ENCODE measurements at places on chromosomes 4 and X.

DNA sequence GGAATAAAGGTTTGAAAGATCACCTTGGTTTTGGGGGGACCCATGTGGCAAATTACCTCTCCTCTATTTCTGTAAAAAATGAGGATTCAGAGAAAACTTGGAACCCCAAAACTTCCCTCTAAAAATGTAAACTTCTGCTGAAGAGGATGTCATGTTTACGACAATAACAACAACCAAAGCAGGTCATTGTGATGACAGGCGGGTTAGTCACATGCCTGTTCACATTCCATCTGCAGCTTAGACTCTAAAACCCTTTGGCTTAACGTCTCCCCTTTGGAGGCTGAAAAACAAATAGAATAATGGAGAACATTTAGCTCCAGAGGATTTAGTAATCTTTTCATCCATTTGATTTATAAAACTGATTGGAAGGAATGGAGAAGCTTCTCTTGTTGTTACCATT lies 75.0 kb upstream of the FAM9C start:
- DNase-seq: peak; percentile 64

DNA sequence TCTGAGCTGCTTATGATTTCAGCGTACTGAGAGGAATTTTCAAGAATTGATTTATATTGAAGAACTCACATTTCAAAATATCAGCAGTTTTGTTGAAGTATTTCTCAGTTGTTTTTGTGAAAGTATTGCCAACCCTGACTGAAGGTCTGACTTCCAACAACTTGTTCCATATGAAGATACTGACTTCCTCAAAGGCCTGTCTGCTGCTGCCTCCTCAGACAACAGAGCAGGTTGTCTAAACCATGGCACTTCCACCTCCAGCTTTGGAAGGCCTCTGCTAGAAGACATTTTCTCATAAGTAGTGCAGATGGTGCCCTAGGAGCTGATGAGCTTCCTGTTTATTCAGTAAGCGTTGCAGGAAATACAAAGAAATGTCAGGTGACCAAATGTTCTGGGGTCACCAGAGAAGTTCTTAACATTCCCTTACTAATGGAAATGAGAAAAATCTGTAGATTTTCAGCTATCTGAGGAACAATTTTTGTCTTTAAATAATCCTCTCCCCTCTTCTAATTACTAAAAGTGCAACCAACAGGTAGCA lies 28.8 kb downstream of the FGF2 start:
- no peak for DNase-seq

DNA sequence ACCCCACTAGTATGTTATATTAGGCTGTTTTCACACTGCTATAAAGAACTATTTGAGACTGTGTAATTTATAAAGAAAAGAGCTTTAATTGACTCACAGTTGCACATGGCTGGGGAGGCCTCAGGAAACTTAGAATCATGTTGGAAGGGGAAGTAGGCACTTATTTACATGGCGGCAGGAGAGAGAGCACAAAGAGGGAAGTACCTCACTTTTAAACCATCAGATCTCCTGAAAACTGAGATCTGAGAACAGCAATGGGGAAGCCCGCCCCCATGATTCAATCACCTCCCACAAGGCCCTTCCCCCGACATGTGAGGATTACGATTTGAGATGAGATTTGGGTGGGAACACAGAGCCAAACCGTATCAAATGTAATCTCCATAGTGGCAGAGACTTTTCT lies 45.4 kb upstream of the XK start:
- no peak for DNase-seq

DNA sequence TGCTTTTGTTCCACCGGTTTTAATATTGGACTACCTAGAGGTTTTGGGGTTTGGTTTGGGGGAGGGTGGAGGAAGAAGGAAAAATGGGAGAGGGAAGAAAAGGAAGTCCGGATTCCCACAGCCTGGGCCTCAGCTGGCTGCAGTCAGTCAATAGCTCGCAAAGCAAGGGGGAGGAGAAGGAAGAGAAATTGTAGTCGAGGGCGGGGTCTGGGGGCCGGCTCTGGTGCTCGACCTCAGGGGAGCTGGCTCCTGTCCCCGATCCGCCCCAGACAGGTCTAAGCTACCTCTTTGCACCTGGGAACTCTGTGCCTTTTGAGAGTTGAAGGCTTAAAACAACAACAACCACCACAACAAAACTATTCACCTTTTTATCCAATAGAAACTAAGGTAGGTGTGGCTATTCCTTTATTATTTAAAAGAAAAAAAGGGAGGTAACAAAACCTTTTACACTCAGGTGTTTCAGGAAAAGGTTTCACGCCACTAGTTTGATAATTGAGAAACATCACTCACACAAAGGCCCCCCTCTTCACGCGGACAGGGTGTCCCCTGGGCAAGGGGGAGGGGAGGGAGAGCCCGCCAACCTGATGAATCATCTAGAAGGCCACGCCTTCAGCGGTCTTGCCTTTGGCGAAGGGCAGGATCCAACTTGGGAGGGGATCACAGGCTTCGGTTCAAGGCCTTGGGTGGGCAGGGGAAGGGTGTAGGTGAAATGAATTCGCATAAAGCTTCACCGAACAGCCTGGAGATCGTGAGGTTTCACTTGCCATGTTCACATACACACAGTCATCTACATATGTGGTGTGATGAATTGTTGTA lies 1.6 kb upstream of the LNX1 start:
- DNase-seq: no peak

- no peak for DNase-seq
Measured at GRCh38 chr4:127491571-127491970, 141.2 kb upstream of the INTU start.

GRCh38 chr4:184932343-184932742 lies 85.9 kb upstream of the HELT start:
- DNase-seq: no peak

- no peak for DNase-seq
Measured at GRCh38 chr4:154953691-154954090, 172.6 kb downstream of the RBM46 start.

DNA sequence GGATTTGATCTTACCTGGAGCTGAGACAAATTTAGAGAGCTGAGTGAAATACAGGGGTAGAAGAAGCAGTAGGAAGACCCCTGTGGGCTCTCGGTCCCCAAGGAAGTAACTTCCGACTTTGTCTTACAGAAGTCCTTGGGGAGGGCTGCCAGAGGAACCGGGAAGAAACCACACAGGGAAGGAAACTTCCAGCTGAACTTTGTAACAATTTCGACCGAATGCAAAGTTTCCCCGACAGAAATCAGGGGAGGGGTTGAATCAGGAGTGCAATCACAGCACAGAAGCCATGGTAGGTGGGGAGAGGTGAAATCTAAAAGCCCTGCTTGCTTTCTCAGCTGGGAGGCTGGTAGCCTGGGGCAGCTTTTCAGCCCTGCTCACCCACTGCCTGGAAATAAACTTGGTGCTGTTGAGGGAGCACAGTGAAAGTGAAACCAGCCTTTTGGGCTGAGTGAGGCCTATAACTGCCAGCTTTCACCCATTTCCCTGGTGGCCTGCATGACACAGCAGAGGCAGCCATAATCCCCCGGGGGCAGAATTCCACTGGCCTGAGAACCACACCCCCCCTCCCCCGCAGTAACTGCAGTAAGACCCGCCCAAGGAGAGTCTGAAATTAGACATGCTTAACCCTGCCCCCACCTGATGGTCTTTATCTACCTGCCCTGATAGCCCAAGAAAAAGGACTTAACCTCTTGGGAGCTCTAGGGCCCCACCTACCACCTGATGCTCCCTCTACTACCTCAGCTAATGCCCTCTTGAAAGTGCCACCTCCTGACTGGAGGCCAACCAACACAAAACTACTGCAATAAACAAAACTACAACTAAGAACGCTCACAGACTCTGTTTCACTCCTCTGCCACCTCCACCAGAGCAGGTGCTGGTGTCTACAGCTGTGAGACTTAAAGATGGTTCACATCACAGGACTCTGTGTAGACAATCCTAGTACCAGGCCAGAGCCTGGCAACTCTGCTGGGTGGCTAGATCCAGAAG lies 248.2 kb downstream of the PARM1 start:
- peak; percentile 48 for DNase-seq

GRCh38 chr4:119833611-119834010 lies 205.0 kb upstream of the PDE5A start:
- peak; percentile 1 for DNase-seq

DNA sequence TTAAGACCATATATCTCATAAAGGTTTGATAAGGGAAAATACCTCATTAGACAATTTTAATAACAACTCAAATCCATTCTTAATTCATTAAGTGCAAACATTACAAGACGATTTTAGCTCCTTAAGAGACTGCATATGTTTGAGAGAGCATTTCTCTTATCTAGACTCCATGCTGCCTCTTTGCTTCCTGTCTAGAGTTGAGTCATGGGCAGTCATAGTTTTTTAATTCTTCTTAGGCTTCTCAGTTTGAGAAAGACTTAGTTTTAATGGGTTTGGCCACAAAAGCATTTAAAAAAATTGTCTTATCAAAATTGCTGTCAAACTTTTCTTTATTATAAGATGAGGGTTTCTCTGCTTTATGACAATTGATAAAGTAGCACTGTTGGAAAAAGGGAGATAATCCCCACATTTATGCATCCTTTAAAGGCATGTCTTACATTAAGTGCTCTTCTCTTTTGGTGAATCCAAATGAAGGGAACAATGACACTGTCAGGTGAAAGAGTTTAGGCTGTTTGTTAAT lies 713.4 kb downstream of the PCDH18 start:
- no peak for DNase-seq

GRCh38 chr4:110628663-110629213 lies 5.9 kb upstream of the PITX2 start:
- DNase-seq: no peak

- peak; percentile 93 for DNase-seq
Measured at GRCh38 chr4:173252024-173252935, 81.9 kb downstream of the HMGB2 start.

GRCh38 chrX:2969021-2969420 lies 37.3 kb upstream of the ARSH start:
- no peak for DNase-seq

GRCh38 chr4:38752372-38752940 lies 30.3 kb downstream of the TLR10 start:
- DNase-seq: peak; percentile 54

DNA sequence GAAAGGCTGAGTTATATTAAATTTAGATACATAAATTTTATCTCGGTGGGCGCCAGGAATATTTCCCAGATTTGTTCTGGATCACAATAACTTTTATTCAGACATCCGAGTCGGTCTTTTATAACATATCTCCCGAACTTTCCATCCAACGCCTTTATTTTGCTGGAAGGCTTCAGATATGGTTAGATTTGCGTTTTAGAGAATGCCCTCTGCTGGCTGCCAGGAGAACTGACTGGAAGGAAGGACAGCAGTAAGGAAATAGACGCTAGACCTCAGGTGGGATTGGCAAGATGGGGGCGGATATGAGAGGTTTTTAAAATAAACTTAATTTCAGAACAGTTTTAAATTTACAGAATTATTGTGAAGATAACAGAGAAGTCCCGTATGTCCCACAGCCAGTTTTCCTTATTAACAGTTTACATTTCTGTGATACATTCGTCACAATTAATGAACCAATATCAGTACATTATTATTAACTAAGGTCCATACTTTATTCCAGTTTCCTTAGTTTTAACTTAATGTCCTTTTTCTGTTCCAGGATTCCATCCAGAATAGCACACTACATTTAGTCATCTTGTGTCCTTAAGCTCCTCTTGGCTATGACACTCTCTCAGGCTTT lies 4.6 kb upstream of the KANTR start:
- peak; percentile 76 for DNase-seq

GRCh38 chrX:19331831-19332230 lies 11.9 kb upstream of the PDHA1 start:
- no peak for DNase-seq

DNA sequence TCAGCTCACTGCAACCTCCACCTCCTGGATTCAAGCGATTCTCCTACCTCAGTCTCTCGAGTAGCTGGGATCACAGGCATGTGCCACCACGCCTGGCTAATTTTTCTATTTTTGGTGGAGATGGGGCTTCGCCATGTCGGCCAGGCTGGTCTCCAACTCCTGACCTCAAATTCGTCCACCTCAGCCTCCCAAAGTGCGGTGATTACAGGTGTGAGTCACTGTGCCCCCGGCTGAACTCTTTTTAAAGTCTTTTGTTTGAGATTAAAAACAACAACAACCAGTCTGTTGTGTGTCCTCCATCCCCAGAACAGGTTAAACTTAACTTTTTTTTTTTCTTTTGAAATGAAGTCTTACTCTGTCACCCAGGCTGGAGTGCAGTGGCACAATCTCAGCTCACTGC lies 36.3 kb upstream of the RBPJ start:
- DNase-seq: no peak

DNA sequence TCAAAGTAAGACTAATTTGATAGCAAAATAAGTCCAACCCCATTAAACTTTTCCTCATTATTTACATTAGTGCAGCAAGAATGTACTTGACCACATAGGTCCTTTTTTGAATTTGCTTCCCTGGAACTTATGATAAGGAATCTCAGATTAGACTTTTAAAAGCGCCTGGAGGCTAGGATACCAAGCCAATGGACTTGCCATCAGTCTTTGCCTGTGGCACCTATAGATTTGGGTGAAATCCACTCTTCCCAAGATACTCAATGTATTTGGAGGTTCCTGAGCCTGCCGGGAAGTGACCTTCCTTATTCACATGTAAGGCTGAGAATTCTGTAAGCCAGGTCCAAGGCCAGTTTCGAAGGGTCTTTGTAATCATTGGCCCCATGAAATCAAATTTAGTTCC lies 553.6 kb downstream of the ADGRL3 start:
- no peak for DNase-seq

GRCh38 chr4:97770222-97770621 lies 373.1 kb downstream of the STPG2 start:
- DNase-seq: no peak

DNA sequence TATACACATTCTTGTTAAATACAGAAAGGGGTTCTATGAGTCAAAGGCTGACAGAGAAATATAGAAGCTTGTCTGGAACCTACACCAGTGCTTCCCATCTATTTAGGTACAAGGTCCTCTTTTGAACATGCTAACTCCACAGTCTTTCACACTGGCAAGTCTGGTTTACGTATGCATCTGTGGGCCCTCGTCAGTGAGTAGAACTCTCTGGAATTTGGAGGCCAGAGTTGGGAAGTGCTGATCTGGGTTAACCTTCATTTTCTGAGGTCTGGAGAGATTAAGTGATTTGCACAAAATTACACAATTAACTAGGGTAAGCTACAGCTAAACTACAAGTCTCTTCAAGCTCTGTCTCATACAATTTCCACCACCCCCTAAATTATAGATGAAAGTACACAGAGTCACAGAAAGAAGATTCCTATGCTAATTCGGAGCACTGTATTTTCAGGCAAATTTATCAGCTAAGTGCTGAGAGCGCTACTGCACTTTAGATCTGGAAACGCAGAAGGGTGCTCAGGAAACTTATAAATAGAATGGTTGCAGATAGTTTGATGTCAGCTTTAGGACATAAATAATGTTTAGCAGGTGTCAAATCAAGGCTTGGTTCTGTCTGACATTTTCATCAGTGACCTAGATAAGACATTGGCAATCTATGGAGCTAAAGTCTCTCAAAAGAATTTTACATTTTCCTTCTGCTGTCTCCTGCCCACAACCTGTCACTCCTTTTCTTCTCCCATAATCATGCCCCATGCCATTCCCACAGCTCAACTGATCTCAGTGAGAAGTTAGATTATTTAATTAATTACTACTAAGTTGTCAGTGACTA lies 43.0 kb upstream of the PDLIM5 start:
- DNase-seq: peak; percentile 55

- peak; percentile 70 for DNase-seq
Measured at GRCh38 chr4:138111462-138112000, 130.6 kb downstream of the SLC7A11 start.

All from GM23248 (cell line).